ENCODE measurements at places on chromosomes 3 and 15. TPM values are rescaled to one million over a fixed set of nuclear protein-coding genes. Genes with fewer than 3 reads are reported as not detected.

The ST8SIA2 gene
- 0.43 TPM for total RNA-seq

The ATP8B4 gene
- total RNA-seq, result 0.30 TPM

The PPIP5K1 gene
- 40.4 TPM for total RNA-seq

The CFAP20DC gene
- total RNA-seq, result 1.3 TPM

The CLSTN2 gene
- 50.7 TPM for total RNA-seq

GRCh38 chr15:77532846-77533245 lies 99.9 kb downstream of the LINGO1 start:
- H3K27me3 ChIP-seq, result no peaks in the 10 kb centered on the region
- H3K4me1 ChIP-seq, result peaks cover 31% of the 10 kb centered on the region

DNA sequence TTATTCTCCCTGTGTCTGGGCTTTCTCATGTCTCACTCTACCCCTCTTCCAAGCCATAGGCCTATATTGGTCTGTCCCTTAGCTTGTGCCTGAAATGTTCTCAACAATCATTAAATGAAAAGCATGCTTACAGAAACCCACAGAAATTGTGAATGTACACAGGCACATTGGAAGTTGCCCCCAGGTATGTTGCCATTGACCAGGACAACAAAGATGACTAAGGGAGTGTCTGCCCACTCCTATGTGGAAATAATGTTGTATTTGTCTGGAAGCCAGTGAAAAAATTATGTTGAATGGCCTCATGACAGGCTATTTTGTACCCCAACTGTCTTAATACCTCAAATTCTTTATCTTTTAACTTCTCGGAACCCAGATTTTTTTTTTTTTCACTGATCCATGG lies 102.0 kb downstream of the TPRG1 start:
- peaks cover 90% of the 10 kb centered on the region for H3K4me1 ChIP-seq
- H3K27me3 ChIP-seq, result no peaks in the 10 kb centered on the region
- H3K4me3 ChIP-seq, result no peak overlapping the region

DNA sequence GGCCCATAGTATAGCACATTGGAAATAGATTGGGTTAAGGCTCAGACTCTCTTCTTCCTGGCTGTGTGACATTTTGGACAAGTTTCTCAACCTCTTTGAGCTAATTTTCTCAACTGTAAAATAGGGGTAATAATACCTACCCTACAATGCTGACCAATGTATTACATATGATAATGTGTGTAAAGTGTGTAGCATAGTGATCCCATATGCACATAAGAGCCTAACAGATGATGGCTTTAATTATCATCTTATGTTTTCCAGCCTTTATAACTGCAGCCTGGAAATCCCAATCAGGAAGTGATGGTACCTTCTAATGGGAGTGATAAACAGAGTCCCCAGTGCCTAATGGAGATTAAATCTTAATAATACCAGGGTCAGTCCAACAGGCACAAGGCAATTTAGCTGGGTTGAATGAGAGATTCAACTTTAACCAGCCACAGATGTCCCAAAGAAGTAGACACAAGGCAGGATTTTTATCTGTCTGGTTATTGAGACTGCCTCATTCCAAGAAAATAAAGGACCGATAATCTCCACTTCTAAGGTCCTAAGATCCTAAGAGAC lies 12.0 kb downstream of the ADAMTS9 start:
- H3K4me3 ChIP-seq, result no peak overlapping the region
- no peak for DNase-seq
- no peaks in the 10 kb centered on the region for H3K27me3 ChIP-seq

GRCh38 chr15:97545799-97546198 lies 414.7 kb upstream of the ARRDC4 start:
- no peak overlapping the region for H3K27ac ChIP-seq
- no peak overlapping the region for H3K4me3 ChIP-seq
- DNase-seq, result no peak
- no peaks in the 10 kb centered on the region for H3K27me3 ChIP-seq

DNA sequence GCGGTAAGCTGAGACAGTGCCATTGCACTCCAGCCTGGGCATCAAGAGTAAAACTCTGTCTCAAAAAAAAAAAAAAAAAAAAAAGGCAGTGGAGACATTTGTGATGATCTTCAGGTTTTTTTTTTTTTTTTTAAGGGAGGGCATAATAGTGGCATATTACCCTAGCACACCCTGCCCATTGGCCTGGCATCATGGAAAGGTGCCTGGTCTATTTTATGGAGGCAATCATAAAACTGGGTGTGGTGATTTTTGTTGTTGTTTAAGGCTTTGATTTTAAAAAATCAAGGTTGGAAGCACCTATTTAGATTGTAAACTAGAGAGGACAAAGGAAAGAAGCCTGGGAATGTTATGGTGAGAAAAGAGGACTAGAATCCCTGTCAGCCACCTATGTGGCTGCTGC lies 6.0 kb downstream of the IQGAP1 start:
- H3K4me3 ChIP-seq, result no peak overlapping the region
- H3K36me3 ChIP-seq, result peaks cover 21% of the 10 kb centered on the region
- peaks cover 4% of the 10 kb centered on the region for H3K4me1 ChIP-seq

- H3K4me1 ChIP-seq, result no peaks in the 10 kb centered on the region
- no peak overlapping the region for H3K27ac ChIP-seq
Measured at GRCh38 chr3:27789420-27789819, 67.3 kb upstream of the EOMES start.

DNA sequence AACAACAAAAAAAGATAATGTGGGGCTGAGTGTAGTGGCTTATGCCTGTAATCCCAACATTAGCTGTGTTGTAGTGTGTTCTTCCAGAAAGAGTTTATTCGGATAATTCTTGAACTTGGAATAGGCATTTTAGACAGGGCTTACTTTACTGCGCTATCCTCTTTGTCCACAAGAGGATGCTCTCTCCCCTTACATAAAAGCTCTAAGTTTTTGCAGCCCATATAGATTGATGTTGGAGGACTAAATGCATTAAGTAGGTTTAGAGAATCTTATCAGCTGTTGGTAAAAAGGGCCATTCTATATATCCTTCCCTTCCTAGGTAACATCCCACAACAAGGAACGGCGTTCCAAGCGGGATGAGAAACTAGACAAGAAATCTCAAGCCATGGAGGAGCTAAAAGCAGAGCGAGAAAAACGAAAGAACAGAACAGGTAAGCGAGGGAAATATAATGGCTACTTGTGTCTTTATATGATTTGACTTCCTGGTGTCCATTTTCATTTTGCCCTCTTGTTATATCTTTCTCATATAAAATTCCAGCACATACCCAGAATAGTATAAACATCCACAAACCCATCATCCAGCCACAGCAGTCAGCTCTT lies 27.8 kb upstream of the ITPKA start:
- H3K27me3 ChIP-seq, result no peaks in the 10 kb centered on the region
- DNase-seq, result peak; percentile 70
- H3K27ac ChIP-seq, result no peak overlapping the region
- no peaks in the 10 kb centered on the region for H3K4me1 ChIP-seq
